ENCODE measurements at places on chromosomes 1 and 21. TPM values are rescaled to one million over a fixed set of nuclear protein-coding genes. Genes with fewer than 3 reads are reported as not detected.
A peak's percentile ranks its signal among the peaks of the same experiment; 100 is the strongest.

DNA sequence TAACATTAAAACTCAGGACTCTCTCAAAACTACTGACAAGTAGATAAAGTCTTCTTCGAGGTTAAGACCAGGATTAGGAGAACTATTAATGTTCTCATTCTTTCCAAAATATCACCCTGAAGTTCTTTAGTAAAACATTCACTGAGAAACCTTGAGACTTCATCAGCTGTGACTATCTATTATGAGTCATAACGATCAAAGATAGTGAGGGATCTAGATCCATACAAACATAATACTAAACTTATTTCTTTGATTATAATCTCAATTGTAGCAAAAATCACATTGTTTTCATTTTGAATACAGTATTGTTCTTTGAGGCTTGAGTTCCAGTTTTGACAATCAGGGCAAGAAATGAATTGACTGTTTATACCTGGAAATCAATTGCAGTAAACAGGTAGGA lies 11.1 kb downstream of the PYHIN1 start:
- DNase-seq = no peak

GRCh38 chr1:79190074-79190473 lies 183.5 kb upstream of the ADGRL4 start:
- DNase-seq = no peak

DNA sequence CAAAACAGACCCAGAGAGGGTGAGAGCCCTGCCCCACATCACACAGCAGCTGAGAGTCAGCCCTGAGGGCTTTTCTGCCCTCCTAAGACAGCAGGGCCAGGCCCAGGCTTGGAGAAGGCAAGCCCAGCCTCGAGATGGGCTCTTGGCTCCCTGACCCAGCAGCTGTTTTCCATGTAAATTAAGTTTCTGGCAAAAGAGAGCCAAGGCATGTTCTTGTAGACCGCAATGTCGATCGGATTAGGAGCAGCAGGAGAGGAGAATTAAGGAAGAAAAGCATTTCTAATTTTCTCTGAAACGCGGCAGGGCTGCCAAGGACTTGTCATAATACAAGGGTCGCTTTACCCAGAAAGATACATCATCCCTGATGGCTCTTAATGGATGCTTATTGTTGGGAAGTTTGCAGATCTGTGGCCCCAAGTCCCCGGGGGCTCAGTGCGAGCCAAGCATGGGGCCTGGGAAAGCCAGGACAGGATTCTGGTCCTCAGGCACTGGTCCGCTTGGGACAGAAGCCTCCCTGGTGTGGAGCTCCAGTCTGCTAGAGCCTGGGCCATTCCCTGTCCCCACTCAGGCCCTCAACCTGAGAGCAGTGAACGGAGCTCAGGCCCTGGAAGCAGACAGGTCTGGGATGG lies 62.8 kb downstream of the DMRTB1 start:
- DNase-seq = peak; percentile 37

DNA sequence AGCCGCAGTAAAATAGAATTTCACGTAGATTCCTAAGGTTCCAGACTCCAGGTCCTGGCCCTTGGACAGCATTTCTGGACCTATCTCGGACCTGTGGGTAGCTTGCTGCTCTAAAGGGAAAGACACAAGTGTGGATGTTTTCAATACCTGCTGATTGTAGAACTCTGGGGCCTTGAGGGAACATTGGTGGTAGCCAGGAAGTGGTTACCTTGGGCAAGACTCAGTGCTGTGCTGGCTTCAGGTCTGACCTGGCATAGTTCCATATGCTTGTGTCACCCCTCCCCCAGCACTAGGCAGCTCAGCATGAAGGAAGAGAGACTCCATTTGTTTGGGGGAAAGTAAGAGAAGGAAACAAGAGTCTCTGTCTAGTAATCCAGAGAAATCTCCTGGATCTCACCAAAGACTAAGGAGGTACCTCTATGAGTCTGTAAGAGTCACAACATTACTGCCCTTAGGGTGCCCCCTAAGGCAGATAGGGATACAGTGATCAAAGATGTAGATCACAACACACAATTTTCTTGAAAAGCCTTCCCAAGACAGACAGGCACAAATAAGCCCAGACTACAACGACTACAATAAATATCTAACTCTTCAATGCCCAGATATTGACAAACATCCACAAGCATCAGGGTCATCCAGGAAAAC lies 398.8 kb downstream of the TGFB2 start:
- DNase-seq = no peak

DNA sequence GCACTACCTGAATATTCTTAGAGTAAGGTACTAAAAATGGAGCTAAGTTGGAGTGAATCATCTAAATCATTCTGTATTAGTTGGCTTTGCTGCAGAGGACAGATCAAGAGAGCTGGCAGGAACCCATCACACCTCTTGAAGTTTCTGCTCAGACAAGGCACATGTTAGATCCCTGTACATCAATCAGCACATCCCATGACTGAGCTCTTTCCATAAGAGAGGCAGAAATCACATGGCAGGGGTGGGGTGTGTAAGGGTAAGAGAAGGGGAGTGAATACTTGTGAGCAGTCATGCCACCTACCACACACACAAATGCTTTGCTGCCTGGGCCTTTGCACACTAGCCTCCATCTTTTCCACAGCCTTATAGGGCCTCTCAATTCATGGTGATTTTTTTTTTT lies 214.4 kb downstream of the SLC35F3 start:
- DNase-seq = no peak

- no peak for DNase-seq
Measured at GRCh38 chr1:33624261-33624990, 152.0 kb downstream of the ZSCAN20 start.

- DNase-seq = peak; percentile 83
Measured at GRCh38 chr1:89987159-89987819, 7.6 kb upstream of the ZNF326 start.

DNA sequence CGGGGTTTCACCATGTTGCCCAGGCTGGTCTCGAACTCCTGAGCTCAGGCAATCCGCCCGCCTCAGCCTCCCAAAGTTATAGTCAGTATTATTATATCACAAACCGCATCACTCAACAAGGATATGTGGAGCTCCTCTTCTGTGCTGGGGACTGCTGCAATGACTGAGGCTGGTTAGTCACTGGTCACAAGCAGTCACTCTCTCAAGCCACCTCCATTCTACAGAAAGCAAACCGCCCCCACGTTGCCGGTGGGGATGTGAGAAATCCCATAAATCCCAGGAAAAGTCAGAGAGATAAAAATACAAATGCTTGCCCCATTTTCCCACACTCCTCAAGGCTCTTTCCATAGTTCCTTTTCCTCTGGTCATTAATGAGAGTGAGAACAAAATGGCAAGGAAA lies 155.7 kb downstream of the ADSS2 start:
- no peak for DNase-seq

GRCh38 chr1:151405187-151405951 lies 6.0 kb downstream of the PSMB4 start:
- no peak for DNase-seq

- no peak for DNase-seq
Measured at GRCh38 chr1:207218512-207219362, 102.7 kb upstream of the CD55 start.

DNA sequence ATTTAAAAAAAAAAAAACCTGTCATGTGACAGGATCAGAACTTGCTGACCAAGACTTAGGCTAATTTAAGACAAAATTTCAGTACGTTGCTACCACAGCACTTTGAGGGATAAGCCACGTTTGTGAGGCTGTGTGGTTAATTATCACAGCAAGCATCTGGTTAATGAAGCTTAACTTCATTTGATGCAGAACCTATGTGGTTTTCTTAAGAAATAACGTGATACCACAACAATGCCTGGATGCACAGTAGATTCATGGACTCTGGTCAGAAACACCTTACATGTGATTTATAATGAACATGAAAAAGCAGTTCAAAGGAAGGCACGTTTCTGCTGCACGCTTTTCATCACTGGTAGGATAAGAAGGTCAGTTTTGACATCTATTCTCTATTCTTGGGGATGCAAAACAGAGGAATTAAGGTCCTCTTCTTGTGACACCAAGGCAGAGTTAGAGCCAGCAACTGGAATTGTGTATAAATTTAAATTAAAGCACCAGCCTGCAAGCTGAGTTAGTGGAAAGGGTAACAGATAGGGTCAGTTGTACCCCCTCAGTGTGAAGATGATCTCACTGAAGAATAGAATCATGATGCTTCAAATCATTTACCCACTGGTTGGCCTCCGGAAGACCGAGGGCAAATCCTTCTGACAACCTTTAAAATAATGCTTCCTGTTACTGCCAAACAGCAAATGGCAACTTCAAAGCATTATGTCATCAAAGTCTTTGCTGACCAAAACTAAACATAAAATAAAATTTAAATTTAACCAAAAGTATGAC lies 6.0 kb upstream of the KRTAP8-1 start:
- DNase-seq = no peak

- no peak for DNase-seq
Measured at GRCh38 chr1:109969146-109969829, 15.3 kb upstream of the AHCYL1 start.

GRCh38 chr1:41677620-41678019 lies 193.1 kb upstream of the EDN2 start:
- DNase-seq = no peak

- no peak for DNase-seq
Measured at GRCh38 chr1:26373281-26373680, 731 bp upstream of the ZNF683 start.

DNA sequence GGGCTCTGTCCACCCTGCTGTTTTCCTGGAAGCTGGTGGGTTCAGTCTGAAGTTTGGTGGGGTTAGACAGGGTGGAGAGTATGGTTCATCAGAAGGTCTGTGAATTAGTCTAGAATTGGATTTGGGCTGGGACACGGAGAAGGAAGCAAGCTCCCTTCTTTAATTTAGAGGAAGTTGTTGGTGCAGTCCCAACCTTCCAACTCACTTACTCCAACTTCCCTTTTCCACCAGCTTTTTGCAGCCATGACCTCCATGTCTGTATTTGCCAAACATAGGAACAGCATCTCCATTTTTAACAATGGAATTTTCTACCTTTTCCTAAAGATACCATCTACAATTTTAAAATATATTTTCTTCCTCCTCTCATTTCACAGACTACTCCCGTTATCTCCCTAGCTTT lies 28.5 kb upstream of the PRELP start:
- no peak for DNase-seq

RIMS3 gene
- total RNA-seq = 10.0 TPM

SERPINC1 gene
- total RNA-seq = 0.22 TPM

SPRR2B gene
- total RNA-seq = not detected

ATP5PF gene
- 258 TPM for total RNA-seq

TMEM51 gene
- 20.6 TPM for total RNA-seq

KDF1 gene
- not detected for total RNA-seq

TIPRL gene
- total RNA-seq = 41.5 TPM

GBP6 gene
- total RNA-seq = not detected

S100A1 gene
- 3.6 TPM for total RNA-seq

SPRR2E gene
- total RNA-seq = not detected

LCE2D gene
- not detected for total RNA-seq
